ENCODE measurements at places on chromosomes 6 and 20.

- DNase-seq: no peak
Observed at GRCh38 chr6:106275692-106276091, 49.9 kb downstream of the ATG5 start.

- DNase-seq: no peak
Observed at GRCh38 chr6:76843054-76843822, 620.1 kb downstream of the HTR1B start.

DNA sequence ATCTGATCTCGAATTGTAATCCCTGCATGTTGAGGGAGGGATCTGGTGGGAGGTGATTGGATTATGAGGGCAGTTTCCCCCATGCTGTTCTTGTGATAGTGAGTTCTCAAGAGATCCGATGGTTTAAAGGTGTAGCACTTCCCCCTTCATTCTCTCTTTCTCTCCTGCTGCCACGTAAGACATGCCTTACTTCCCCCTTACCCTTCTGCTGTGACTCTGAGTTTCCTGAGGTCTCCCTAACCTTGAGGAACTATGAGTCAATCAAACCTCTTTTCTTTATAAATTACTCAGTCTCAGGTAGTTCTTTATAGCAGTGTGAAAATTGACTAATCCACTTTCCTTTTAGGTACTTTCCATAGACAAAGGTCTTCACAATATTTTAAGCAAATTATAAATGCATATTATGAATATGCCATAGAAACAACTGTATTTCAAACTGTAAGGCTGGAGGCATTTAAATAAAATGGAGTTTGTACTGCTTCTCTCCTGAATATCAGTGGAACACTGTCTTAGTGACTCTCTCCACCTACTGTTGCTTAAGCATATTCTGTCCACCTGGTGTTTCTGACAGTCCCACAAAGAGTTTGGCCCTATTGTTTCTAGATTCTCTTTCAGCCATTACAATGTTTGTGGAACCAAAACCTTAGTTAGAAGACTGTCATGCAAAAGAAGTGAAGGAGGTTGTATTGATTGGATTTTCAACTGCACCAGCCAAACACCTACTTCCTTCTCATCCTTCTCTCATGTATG lies 24.3 kb upstream of the IL17A start:
- no peak for DNase-seq

- DNase-seq: no peak
Observed at GRCh38 chr6:100447081-100447899, 17.4 kb downstream of the SIM1 start.

- no peak for DNase-seq
Observed at GRCh38 chr20:62554214-62554897, 78.6 kb upstream of the GATA5 start.

DNA sequence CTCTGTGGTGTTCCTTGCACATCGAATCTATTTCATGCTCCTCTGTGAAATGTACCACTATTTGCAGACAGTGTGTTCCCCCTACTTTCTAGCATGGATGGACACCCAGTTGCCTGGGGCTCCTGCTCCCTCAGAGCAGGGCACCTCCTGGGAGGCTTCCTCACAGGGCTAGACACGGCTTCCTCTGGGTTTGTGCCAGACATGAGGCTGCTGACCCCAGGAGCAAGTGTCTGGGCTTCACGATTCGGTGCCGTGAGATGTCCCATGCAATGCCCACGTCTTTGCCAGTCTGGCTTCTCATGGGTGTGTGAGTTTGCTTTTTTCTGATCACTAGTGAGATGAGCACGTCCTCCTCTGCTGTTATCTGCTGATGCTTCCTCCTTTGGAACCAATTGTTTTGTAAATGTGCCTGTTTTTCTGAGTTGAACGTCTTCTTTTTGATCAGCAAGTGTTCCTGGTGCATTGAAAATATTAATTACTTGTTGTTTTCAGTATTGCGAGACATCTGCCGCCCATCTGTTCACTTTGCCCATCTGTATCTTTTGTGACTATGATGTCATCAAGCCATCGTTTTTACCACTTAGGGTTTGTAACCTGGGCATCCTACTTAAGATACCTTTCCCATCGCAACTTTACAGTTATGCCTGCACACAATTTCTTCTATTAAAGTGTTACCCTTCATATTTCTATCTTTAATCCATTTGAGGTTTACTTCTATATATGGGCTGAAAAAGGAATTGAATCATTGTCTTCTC lies 92.0 kb downstream of the TTLL2 start:
- DNase-seq: no peak

GRCh38 chr6:39882531-39882899 lies 51.7 kb downstream of the MOCS1 start:
- no peak for DNase-seq

- DNase-seq: no peak
Observed at GRCh38 chr6:84329516-84329915, 102.1 kb upstream of the CEP162 start.

DNA sequence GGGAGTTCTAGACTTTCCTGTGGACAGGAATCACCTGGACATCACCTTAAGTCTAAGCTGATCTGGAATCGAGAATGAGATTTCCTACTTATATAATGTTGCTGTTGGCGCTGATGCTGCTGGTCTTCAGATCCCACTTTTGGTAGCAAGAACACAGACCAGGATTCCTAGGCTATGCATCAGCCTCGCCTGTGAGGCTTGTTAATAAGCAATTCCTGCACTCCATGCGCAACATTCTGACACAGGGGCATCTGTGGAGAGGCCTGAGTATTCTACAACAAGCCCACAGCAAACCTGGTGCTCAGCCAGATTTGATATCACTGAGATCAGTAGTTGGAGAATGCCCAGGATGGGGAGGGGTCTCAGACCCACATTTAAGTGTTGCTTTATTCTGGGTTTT lies 52.0 kb upstream of the TRIM26 start:
- no peak for DNase-seq

GRCh38 chr6:31075528-31075927 lies 36.8 kb downstream of the C6orf15 start:
- DNase-seq: no peak

DNA sequence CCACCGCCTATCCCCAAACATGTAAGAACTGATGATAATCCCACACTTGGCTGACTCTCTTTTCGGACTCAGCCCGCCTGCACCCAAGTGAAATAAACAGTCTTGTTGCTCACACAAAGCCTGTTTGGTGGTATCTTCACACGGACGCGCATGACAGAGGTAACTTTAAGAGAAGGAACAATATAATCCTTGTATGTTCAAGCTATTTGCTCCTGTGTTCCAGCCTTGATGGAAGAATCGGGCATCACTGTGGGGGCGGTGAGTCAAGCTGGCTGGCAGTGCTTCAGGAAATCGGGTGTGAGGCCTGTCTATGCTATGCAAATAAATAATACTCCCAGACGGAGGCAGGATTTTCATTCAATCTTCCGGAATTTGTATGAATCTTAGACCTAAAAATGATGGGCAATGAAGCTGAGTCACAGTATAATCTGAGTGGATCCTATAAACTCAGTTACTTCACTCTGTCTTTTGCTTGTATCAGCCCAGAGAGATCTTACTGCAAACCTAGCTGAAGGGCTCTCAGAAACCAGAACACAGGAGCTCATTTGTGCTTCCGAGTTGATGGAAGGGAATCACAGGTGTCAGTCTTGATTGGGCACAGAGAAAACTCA lies 45.2 kb upstream of the NT5E start:
- no peak for DNase-seq
